RKO (cell line): ENCODE measurements at places on chromosomes 13 and 19.

DNA sequence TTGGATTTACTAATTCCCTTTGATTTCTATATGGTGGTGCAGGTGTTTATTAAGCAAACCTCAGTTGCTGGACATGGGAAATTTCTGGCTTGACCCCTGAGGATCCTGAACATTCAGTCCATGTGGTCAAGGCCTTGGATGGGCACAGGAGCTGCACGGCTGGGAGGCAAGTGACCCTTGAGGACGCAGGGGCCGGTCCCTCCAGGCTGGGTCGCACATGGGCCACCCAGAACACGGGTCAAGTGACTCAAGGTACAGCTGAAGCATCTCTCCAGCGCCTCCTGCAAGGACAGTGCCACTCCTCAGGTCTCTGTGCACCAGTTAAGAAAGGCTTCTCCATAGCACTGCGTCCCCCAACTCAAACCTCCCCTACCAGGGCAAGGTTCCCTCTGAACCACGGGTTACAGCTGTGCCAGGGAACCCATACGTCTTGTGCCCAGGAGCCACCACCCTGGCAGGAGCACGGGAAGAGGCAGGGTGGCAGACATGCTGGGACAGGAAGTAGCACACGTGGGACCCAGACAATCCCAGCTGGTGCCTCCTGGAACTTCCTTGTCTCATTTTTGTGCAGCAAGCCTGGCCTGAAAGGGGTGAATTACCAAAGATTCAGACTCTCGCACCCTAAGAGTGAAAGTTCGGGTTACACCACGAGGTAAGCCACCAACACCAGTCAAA, 93.1 kb downstream of the SPACA7 start:
- no peak for DNase-seq

- no peak for DNase-seq
Observed at GRCh38 chr19:31733591-31733990, 384.4 kb upstream of the TSHZ3 start.

- DNase-seq: no peak
Observed at GRCh38 chr19:35645680-35646511, 2.2 kb upstream of the COX6B1 start.

- DNase-seq: peak; percentile 88
Observed at GRCh38 chr13:80338781-80339562, 2.0 kb downstream of the SPRY2 start.
